Esophagus muscularis mucosa (tissue), 4 donors: ENCODE measurements at places on chromosomes 4 and X.

GRCh38 chrX:84322083-84322827, 134.3 kb upstream of the RPS6KA6 start:
- no peak for DNase-seq

DNA sequence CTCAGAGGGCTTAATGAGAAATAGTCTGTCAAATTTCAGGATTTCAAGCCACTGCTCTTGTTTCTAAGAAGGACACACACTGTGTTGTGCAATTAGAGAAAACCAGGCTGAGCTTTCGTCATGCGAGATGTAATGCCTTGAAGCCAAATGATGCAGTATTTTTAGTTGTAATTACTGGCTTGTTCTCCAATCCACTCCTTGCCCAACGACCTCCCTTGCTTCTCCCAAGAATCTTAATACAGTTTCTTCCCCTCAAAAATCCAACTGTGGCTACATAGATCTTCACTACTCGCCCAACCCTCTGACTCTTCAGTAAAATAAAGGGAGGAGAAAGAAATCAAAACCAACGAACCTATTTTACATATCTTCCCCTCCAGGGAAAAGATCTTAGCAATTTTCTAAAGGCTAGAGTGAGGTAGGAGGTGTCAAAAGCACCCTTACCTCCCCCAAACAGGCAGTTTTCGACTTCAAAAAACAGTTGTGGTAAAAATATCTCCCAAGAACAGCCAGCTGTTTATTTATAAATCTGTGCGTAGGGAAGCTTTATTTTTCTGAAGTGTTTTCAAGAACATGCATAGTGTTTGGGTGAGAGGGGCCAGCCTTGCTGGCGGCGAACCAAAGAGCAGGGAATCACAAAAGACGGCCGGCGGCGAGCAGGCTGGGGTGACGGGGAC, 68.7 kb downstream of the MGST2 start:
- DNase-seq = no peak

DNA sequence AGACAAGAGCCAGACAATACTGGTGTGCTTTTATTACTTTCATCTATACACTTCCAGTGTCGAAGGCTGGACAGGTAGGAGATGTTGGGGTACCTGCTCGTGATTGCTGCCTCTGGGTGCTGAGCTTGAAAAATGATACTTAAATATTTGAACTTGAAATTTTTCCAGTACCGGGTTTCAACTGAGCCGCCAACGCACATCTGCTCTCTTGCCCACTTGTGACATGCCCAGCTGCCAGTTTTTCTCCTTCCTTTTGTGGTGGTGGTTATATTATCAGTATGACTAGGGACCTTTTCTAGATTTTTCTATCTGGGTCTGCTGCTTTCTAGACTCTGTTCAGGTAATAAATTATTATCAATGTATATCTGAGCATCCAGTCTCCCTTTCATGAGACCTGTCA, 3.4 kb downstream of the OGT start:
- DNase-seq = no peak

GRCh38 chr4:145019346-145019745, 78.7 kb downstream of the ANAPC10 start:
- no peak for DNase-seq

- DNase-seq = no peak
Observed at GRCh38 chr4:57462843-57463242, 352.7 kb upstream of the IGFBP7 start.

- DNase-seq = no peak
Observed at GRCh38 chr4:73731968-73732610, 8.3 kb upstream of the CXCL8 start.

DNA sequence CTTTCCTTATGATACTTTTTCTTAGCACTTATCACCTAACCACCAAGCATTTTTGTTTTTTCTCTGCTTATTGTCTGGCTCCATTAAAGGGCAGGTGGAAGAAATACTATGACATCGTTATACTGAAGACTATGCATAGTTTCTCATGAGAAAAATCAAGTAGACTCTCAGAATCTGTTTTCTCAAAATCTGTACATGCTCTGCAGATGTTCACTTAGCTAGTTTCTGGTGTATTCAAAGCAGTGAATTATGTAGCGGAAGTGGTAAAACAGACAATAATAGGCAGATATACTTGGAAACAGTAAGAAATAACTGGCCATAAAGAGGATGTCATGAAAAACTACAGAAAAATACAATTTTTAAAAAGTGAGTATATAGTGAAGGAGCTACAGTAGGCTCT, 146.0 kb downstream of the STIM2 start:
- no peak for DNase-seq

GRCh38 chrX:77658886-77659285, 127.1 kb downstream of the ATRX start:
- DNase-seq = no peak

GRCh38 chr4:141807103-141807891, 170.9 kb downstream of the IL15 start:
- no peak for DNase-seq

- DNase-seq = no peak
Observed at GRCh38 chr4:128579154-128579853, 230.2 kb upstream of the JADE1 start.

- DNase-seq = no peak
Observed at GRCh38 chrX:40878766-40879165, 143.4 kb upstream of the MED14 start.

DNA sequence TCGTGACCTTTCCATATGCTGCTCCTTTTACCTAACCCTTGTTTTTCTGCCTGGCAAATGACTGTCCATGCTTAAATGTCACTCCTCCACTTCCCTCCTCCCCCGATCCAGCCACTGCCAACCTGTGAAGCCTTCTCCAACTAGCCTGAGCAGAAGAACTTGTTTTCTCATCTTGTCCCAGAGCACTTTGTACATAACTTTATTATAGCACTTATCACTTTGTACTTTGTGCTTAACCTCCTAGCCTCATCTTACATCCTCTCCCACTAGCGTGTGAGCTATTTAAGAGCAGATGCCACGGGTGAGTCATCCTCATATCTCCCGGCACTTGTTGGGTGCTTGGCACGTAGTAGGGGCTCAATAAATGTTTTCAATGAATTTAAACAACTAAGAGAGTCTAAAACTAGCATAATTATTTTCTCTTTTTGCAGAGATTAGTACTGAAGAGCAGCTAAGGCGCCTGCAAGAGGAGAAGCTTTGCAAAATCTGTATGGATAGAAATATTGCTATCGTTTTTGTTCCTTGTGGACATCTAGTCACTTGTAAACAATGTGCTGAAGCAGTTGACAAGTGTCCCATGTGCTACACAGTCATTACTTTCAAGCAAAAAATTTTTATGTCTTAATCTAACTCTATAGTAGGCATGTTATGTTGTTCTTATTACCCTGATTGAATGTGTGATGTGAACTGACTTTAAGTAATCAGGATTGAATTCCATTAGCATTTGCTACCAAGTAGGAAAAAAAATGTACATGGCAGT, 46.9 kb downstream of the XIAP start:
- no peak for DNase-seq

- no peak for DNase-seq
Observed at GRCh38 chr4:73161527-73162185, 92.1 kb upstream of the COX18 start.

GRCh38 chrX:72128183-72128834, 3.4 kb downstream of the RTL5 start:
- no peak for DNase-seq
